CD4-positive, alpha-beta T cell treated with Interleukin-1 beta for 1 hour (primary cell): ENCODE measurements at places on chromosomes 13 and 19.
A peak's percentile ranks its signal among the peaks of the same experiment; 100 is the strongest.

- no peak for DNase-seq
Measured at GRCh38 chr19:50835103-50835784, 1.9 kb upstream of the KLK15 start.

- DNase-seq = no peak
Measured at GRCh38 chr13:38657191-38657590, 29.7 kb upstream of the FREM2 start.

- DNase-seq = no peak
Measured at GRCh38 chr13:98785405-98785804, 32.9 kb upstream of the SLC15A1 start.

GRCh38 chr13:44971656-44972595, 17.3 kb downstream of the NUFIP1 start:
- no peak for DNase-seq

GRCh38 chr13:41935501-41935900, 25.4 kb downstream of the VWA8 start:
- DNase-seq = no peak

- no peak for DNase-seq
Measured at GRCh38 chr13:106522898-106523525, 12.4 kb downstream of the EFNB2 start.

DNA sequence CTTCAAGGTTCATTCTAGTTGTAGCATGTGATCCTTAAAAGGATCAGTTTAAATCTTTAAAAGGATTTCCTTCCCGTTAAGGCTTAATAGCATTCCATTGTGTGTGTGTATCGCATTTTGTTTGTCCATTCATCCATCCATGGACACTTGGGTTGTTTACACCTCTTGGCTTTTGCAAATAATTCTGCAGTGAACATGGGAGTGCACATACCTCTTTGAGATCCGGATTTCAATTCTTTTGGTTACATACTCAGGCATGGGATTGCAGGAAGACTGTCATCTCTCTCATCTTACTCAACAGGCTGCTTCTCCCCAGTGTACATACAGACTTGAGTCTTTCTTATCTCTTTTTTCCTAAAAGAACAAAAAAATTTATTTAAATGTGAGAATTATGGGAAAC, 1.2 kb downstream of the RNF113B start:
- no peak for DNase-seq

DNA sequence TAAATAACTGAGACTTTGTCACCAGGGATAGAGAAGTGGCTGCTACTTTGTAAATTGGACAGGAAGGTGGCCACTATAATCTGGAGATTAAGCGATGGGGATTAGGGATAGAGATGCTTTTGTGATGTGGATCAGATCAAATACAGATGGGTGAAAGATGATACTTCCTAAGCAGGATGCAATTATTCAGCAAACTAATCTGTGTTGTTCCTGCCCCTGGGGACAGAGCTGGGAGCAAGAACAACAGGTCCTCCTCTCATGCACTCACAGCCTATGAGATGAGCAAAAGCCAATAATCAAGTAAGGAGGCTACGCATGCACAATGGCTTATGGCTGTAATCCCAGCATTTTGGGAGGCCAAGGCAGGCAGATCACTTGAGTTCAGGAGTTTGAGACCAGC, 4.6 kb downstream of the RGL3 start:
- no peak for DNase-seq

DNA sequence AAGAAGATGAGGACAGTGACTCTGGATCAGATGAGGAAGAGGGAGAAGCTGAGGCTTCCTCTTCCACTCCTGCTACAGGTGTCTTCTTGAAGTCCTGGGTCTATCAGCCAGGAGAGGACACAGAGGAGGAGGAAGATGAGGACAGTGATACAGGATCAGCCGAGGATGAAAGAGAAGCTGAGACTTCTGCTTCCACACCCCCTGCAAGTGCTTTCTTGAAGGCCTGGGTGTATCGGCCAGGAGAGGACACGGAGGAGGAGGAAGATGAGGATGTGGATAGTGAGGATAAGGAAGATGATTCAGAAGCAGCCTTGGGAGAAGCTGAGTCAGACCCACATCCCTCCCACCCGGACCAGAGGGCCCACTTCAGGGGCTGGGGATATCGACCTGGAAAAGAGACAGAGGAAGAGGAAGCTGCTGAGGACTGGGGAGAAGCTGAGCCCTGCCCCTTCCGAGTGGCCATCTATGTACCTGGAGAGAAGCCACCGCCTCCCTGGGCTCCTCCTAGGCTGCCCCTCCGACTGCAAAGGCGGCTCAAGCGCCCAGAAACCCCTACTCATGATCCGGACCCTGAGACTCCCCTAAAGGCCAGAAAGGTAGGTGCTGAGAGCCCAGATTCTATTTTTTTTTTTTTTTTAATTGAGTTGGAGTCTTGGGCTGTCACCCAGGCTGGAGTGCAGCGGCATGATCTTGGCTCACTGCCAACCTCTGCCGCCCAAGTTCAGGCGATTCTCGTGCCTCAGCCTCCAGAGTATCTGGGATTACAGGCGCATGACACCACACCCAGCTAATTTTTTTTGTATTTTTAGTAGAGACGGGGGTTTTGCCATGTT, 2.3 kb downstream of the PPP1R15A start:
- peak; percentile 59 for DNase-seq

DNA sequence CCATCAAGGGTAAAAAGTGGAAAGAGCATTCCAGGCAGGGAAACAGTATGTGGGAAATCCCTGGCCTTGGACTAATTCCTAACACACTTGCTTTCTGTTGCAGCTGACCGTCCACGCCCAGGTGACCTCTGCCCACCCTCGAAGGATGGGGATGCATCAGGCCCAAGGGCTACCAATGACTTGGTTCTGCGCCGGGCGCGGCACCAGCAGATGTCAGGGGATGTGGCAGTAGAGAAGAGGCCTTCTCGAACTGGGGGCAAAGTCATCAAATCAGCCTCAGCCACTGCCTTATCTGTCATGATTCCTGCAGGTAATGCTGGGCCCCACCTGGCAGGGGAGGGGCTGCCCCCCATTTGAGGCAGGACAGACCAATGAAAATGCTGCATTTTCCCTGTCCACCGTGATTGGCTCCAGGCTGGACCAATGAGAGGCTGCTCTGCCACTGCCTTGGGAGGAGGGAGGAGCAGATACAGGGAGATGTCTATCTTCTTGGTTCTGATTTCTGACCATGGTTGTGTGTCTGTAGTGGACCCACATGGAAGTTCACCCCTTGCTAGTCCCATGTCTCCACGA, 12.6 kb downstream of the DNASE2 start:
- DNase-seq = no peak

GRCh38 chr13:99812625-99813024, 158.9 kb downstream of the ZIC5 start:
- no peak for DNase-seq

DNA sequence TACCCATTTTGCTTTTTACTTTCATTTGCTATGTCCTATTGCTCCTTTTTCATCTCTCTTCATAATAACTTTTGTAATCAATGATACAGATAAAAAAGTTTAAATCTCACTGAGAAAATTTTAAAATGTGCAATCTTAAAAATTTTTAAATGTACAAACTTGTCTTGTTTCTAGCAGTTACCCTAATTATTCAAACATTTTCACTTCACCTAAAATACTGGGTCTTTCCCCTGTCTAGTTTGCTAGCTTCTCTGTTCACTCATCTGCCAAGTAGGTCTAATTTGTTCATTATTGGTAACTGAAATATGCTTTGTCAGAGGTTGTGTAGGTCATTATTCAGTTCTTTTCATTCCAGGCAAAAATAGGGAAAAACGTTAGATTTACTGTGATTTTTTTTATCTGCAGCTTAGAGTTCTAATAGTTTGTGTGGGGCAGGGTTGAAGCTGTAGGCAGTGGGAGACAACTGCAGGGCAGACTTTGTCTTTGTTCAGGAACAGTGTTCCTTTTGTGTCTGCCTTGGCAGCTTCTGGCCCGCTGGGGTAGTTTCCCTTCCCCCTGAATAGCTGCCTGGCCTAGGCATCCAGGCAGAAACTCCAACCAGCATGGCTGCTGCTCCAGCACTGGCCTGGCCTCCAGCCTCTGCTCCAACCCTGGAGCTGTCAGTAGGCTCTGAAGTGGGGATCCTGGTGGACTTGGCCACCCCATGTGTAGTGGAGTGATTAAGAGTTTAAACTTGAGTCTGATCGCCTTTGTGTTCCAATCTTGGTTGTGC, 48.5 kb downstream of the WDFY2 start:
- no peak for DNase-seq

- DNase-seq = peak; percentile 42
Measured at GRCh38 chr13:41468631-41469030, 11.3 kb downstream of the RGCC start.

- no peak for DNase-seq
Measured at GRCh38 chr13:105442040-105442439, 1093.4 kb downstream of the EFNB2 start.

DNA sequence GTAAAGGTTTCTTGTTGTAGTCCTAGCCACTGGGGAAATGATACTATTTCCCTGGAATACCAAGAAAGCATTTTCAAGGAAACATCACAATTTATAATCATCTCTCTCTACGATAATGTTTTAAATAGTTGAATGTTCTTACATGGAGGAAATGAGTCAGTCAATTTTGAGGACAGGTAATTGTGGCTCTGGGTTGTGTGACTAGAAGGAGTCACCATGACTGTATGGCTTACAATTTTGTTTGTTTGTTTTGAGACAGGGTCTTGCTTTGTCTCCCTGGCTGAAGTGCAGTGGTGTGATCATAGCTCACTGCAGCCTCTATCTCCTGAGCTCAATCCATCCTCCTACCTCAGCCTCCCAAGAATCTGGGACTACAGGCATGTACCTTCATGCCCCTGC, 47.4 kb downstream of the COG3 start:
- no peak for DNase-seq

- DNase-seq = no peak
Measured at GRCh38 chr13:100090861-100091260, 2.0 kb downstream of the PCCA start.

- DNase-seq = no peak
Measured at GRCh38 chr13:26663791-26664190, 96.8 kb downstream of the GPR12 start.

DNA sequence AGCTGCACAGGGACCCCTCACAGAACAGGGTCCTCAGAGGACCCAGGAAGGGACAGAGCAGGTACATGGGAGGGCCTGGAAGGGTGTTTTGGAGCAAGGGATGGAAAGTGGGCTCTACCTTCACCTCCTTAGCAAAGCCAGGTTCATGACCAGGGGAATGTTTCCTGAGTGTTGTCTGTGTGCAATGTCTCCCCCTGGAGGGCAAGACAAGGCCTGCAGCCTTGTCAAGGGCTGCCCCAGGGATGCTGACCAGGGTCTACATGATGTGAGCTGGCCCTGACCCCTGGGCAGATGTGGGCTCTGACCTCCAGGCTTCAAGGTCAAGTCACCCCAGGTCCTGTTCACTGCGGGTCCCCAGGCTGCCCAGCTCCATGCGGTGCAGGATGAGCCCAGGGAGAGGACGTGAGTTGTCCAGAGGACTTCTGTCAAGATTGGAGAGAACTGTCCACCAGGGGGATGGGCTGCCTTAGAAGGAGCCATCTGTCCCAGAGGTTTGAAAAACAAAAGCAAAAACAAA, 1.0 kb upstream of the CEACAM1 start:
- peak; percentile 77 for DNase-seq

GRCh38 chr19:17325881-17326594, 8.6 kb downstream of the ANO8 start:
- DNase-seq = no peak

DNA sequence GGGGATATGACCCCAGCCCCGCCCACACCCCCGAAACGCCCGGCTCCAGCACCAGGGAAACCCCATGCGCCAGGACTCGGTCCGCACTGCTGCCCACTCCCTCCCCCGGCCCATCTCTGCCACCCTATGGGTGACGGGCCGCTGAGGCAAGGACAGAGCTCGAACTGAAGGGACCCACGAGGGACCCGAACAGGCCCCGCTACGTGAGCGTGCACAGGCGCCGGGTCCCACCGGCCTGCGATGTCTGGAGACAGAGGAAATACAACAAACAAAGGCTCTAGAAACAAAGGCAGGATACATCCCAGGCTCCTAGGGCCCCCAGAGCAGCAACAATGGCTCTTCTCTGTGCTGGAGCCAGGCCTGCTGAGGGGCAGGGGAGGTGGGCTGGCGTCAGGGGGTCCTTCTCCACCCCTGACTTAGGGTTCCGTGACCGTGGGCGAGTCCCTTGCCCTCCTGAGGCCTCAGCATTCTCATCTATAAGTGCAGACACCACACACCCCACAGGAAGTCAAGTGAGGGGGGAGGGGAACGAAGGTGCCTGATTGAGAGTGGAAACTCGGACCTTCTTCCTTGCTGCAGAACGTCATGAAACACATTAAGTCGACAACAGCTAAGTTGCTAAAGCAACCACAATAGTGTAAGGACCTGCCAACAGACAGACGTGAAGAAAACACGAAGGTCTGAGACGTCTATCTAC, 3.1 kb downstream of the ABHD17A start:
- peak; percentile 89 for DNase-seq

- no peak for DNase-seq
Measured at GRCh38 chr13:51731759-51732158, 72.2 kb downstream of the DHRS12 start.

- no peak for DNase-seq
Measured at GRCh38 chr13:63044589-63045313, 1629.1 kb upstream of the PCDH20 start.
